ENCODE measurements at places on chromosomes 5 and 9. TPM values are rescaled to one million over a fixed set of nuclear protein-coding genes. Genes with fewer than 3 reads are reported as not detected.

DNA sequence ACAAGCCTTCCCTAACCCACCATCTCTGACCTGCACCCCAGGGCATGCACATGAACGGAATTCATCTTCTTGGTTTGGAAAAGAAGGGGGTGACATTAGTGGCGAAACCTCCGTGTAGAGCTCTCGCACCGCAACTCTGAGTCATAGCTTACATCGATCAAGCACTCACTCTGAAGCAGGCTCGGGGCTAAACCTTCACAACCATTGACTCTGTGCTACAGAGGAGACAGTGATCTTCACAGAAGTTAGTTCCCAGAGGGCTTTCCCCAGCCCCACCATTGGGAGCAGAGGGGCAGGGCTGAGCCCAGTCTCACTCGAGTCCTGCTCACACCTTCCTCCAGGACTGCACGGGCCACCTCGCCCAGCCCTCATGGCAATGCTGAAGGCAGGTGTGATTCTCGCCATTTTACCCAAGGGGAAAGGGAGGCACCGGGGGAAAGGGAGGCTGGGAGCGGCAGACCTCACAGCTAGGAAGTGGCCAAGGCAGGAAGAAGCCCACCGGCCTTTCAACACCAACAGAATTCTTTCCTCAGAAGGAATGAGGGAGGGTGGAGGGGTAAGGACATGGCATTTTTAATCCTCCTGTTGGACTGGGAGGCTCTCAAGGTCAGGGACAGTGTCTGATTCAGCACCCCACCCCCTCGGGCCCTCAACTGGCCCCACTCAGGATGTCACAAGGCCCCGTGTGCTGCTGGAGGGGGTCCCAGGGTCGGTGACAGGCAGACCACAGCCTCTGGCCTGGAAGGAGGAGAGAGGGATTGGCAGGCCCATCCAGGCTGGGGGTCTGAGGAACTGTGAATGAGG, 25.9 kb upstream of the IL17B start:
- H3K36me3 ChIP-seq = no peaks in the 10 kb centered on the region
- no peak overlapping the region for H3K4me3 ChIP-seq
- peak overlapping the region; percentile 70 for H3K27ac ChIP-seq
- H3K4me1 ChIP-seq = peaks cover 17% of the 10 kb centered on the region
- H3K27me3 ChIP-seq = no peaks in the 10 kb centered on the region

Gene PCDHA4
- total RNA-seq = 0.13 TPM

DNA sequence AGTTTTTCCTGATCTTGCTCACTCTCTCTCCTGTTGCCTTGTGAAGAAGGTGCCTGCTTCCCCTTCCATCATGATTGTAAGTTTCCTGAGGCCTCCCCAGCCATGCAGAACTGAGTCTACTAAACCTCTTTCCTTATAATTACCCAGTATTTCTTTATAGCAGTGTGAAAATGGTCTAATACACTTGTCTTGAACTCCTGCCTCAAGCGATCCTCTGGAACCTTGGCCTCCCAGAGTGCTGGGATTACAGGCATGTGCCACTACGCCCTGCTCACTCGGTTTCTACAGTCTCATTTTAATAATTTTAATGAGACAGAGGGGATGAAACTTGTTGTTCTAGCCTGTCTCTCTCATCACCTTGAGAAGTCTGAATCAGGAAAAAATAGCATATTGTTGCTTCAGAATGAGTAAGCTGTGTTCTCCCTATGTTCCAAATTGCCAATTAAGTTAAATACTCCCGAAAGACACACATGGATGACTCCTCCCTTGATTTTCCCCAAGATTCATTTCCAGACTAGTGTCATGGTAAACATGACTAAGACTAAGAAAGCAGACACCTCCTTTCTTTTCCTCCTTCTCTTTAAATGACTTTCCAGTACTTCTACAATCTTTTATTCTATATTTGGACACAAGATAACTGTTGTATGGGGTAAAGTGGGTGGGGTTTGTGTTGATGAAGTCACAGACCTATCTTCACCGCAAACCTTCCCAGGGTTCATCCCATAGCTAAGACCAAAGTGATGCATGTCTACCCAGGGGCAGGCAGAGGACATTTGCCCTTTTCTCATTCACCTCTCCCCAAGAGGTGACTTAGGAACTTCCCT, 7.8 kb upstream of the DNAJC18 start:
- no peak overlapping the region for H3K27ac ChIP-seq
- H3K27me3 ChIP-seq = no peaks in the 10 kb centered on the region
- H3K4me3 ChIP-seq = no peak overlapping the region
- no peaks in the 10 kb centered on the region for H3K4me1 ChIP-seq

DNA sequence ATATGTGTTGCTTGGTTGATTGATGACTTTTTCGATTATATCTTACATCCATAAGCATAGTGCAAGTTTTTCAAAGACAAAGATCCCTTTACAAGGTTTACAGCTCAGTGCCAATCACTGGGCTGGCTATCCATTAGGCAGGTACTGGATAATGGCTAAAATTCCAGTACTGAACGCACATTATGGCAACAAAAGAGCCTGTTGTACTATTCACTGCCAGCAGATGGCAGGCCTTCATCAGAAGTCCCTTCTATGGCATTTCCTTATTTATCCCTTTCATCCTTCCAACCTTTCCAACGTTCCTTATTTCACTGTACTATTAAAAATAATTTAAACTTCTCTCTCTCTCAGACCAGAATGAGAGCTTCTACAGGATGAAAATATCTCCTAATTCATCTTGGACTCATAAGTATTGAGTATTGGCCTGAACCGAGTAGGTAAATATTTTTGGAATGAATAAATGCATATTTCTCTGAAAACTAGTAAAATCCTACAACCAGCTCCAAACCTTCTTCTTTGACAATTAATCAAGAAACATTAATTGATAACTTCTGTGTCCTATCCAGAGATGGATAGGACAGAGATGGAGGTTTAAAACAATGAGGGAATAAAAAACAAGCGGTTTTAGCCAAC, 6.7 kb upstream of the WNT8A start:
- no peak overlapping the region for H3K27ac ChIP-seq
- no peaks in the 10 kb centered on the region for H3K36me3 ChIP-seq
- no peak for DNase-seq
- H3K27me3 ChIP-seq = no peaks in the 10 kb centered on the region
- no peak overlapping the region for H3K4me3 ChIP-seq

DNA sequence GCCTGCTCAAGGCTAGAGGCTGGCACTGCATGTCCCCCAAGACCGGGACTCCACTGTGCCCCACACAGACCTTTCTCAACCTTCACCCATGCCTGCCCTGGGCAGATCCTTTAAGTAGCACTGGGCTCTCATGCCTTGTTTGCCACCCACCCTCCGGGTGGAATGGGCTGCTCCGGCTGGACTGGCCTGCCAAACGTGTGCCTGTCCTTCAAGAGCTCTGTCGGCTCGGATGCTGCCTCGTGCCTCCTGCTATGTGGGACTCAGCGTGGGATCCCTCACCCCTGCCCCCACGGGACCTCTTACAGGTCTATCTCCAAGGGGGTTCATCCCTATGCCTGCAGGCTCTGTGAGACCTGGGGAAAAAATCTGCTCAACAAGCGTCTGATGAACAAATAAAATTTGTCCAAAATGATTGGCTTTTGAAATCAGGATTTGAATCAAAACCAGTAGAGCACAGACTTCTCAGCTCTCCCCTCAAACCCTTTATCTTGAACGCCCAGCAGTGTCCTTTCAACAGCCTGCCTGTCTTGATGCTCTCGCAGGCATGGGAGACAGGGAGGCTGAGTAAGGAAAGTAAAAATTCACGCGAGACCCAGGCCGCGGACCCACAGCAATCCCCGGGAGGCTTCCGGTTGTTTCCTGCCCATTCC, 56.3 kb downstream of the CRB2 start:
- no peaks in the 10 kb centered on the region for H3K4me1 ChIP-seq
- no peak overlapping the region for H3K4me3 ChIP-seq
- H3K27ac ChIP-seq = no peak overlapping the region
- peak; percentile 47 for DNase-seq
- peaks cover 77% of the 10 kb centered on the region for H3K36me3 ChIP-seq
- no peaks in the 10 kb centered on the region for H3K27me3 ChIP-seq

Gene ZNF658
- 7.4 TPM for total RNA-seq

DNA sequence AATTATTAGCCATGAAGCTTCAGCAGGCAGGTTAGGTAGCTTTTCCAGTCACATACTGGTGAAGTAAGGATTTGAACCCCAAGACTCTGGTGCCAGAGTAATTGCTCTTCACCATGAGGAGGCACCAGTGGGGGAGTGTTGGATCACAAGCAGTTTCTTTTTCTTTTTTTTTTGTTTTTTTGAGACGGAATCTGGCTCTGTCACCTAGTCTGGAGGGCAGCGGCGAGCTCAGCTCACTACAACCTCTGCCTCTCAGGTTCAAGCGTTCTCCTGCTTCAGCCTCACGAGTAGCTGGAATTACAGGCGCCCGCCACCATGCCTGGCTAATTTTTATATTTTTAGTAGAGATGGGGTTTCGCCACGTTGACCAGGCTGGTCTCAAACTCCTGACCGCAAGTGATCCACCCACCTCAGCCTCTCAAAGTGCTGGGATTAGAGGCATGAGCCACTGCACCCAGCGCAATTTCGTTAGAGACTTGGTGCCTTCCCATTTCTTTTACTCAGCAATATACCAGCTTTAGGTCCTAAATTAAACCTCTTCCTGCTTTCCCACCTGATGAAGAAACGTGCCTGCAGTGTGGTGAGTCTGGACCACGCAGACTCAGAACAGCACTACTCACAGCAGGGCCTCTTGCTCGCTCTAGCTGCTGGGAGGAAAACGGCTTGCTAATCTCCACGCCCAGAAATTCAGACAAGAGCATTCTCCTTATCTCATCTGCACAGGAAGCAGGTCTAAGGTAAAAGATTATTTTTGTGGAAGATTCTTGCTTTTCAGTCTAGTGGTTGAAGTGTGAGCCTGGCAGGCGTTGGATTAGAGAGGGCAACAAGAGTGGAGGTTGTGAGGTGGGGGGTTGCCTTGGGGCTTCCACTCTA, at the start of gene S100Z:
Gene S100Z (plus strand): TSS at position 596 of the 873 bp plus-strand sequence. CDS start 25,346 bp downstream, outside the sequence.
- no peaks in the 10 kb centered on the region for H3K36me3 ChIP-seq
- H3K4me3 ChIP-seq = no peak within 1 kb of the TSS
- H3K27me3 ChIP-seq = no peaks in the 10 kb centered on the region
- H3K4me1 ChIP-seq = peaks cover 1% of the 10 kb centered on the region

DNA sequence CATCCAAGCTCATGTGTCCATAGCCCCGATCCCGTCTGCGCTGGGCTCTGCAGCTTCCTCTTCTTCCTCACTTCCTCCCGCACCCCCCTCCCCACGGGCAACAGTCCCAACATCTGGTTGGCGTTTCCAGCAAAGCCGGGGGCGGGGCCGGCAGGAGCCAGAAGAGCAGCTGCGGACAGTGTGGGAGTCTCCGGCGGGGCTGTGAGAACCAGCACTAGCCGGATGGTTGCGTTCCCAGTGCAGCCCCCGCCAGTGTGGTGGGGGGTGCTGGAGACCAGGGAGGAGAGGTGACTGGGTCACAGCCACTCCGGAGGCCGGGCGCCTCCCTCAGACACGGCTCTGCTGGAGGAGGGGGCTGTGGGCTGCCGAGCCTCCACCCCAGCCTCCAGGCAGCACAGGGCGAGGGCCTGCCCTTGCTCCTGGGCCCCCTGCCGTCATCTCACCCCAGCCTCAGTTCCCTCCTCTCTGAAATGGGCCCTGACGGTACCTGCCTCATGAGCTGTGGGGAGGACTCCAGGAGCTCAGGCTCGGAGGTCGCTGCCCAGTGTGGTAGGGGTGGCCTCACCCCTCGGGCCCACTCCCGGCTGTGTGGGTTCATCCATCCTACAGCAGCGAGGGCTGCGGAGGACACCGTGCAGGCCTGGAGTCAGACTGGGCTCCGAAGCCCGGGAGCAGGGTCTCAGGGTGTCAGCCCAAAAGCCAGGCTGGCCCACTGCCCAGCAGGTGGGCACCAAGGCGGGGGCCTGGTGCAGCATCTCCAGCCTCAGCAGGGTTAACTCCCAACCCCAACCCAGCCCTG, 41.5 kb upstream of the NOTCH1 start:
- H3K27me3 ChIP-seq = no peaks in the 10 kb centered on the region
- H3K36me3 ChIP-seq = no peaks in the 10 kb centered on the region
- no peak overlapping the region for H3K4me3 ChIP-seq

Gene CYSRT1
- 0.94 TPM for total RNA-seq

DNA sequence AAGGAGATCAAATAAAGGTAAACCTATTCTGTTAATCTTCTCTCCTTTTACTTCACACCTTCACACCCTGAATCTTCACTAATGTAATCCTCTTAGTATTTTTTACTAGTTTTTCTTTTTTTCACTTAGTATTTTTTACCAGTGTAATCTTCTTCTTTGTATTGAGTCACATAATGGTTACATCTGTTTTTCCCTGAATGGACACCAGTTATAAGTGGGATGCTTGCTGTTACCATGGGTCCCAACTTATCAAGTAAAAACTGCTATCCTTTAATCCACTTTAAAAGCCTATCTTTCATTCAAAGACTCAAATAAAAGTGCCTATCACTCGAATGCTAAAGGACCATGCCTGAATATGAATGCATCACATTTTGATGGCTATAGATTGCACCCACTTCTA, 15.1 kb downstream of the ZFAND5 start:
- no peaks in the 10 kb centered on the region for H3K4me1 ChIP-seq
- no peak for DNase-seq
- H3K4me3 ChIP-seq = no peak overlapping the region

DNA sequence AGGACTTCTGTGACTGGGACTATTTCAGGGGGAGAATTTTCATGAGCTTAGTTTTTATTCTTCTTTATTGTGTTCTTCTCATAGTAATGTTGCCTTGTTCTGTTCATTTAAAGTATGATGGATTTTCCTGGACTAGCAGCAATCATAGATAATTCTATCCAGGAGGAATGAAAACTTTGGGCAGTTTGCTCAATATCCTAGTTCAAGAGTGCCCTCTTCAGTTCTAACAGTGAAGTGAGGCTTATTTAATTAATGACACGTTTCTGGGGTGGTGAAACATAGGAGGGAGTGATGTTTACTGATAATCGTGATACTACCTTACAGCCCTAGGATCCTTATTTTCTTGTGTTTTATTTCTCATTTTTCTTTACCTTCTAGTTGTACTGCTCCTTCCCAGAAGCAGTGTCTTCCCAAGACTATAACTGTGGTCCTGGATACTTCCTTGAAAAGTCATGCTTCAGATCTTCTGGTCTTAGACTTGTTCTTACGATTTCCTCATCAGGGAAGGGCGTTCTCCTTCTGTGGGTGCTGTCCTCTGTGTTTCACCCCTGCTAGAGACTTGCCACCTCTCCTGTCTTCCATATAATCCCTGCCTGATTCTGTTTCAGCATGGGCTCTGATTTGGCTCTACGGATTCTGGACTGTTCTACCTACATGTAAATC, 57.4 kb downstream of the CFAP95 start:
- no peaks in the 10 kb centered on the region for H3K36me3 ChIP-seq
- H3K27ac ChIP-seq = no peak overlapping the region
- no peak for DNase-seq

- H3K27ac ChIP-seq = no peak overlapping the region
- no peak for DNase-seq
- no peaks in the 10 kb centered on the region for H3K4me1 ChIP-seq
- H3K4me3 ChIP-seq = no peak overlapping the region
- no peaks in the 10 kb centered on the region for H3K36me3 ChIP-seq
Measured at GRCh38 chr9:12133416-12133815, 559.8 kb upstream of the TYRP1 start.

All from spleen (tissue), 13 donors.